ENCODE measurements at places on chromosomes 6 and 20.

GRCh38 chr6:16124198-16125180, 4.4 kb upstream of the MYLIP start:
- no peak for DNase-seq

DNA sequence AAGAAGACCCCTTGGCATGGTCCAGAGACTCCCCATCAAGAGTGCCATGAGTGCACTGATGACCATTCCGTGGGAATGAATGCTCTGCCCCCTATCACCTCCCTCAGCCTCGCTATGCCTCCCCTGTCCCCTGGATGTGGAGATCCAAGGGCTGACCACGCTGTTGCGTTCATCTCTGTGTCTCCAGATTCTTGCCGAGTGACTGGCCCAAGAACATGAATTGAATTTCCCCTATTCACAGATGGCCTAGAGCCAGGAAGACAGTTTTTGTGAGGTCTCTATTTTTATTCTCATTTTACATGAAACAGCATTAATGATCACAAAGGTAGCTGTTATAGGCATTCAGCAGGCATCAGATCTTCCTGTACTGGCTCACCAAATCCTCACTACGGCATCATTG, 33.6 kb downstream of the MAFB start:
- no peak for DNase-seq

DNA sequence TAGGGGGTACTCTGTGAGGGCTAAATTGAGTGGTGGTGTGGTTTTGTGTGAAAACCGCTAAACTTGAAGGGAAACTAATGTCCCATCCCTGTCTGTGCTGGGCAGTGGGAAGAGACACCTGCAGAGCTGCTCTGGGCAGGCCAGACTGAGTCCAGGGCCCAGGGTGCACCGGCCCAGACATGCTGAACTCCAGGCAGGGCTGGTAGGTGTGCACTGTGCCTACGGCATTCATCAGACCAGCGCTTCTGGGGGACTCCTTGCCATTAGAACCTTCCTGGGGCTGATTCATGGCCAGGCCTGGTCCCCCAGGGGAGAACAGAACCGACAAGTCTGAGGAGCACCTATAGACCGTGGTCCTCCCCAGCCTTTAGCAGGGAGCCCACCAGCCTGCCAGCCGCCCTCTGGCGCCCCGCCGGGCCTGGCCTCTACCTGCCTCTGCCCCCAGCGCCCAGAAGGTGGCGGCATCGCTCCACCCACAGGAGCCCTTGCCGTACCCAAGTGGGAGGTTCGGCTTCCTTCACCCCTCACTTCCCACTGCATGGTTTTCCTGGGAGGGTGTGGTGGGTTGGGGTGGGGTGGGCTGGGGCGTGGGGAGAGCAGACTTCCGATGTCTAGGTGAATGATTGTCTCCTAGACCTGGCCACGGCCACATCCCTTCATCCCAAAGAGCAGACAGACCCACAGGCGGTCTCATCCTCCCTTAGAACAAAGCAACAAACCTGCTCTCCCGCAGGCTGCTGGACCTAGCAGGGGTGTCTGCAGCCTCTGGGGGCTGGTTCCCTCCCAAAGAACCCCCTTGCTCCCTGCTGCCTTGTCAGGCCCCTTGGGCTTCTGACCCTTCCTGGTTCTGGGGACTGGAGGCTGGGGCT, 15.5 kb downstream of the CCDC167 start:
- peak; percentile 54 for DNase-seq

DNA sequence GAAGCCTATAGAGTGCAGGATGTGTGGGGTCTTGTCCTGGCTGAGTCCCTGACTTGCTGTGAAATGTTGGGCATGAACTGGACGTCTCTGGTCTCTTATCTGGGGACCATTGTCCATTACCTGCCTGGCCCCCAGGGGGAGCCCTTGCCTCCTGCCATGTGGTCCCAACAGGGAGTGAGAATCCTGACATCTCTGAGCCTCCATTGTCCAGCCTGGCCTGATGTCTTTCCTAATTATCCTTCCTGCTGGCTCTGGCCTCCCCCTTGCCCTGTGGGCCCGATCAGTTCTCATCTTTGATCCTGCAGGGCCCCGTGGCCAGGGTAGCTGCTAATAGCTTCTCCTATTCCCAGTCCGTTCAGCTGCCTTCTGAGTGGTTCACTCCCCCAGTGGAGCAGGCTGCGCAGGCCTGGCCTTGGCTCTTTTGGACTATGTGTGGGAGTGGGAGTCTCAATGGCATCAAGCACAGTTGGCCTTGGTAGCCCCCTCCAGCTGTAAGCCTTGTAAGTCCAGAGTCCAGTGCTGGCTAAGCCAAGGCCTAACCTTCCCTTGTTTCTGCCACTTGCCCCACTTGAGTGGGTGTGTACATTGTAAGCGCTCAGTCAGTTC, 77.9 kb upstream of the RALY start:
- DNase-seq: no peak

- DNase-seq: no peak
These were observed 3.9 kb upstream of the SULF2 start for GRCh38 chr20:47789081-47789763.

GRCh38 chr6:152981219-152981618, 1.6 kb downstream of the FBXO5 start:
- no peak for DNase-seq

DNA sequence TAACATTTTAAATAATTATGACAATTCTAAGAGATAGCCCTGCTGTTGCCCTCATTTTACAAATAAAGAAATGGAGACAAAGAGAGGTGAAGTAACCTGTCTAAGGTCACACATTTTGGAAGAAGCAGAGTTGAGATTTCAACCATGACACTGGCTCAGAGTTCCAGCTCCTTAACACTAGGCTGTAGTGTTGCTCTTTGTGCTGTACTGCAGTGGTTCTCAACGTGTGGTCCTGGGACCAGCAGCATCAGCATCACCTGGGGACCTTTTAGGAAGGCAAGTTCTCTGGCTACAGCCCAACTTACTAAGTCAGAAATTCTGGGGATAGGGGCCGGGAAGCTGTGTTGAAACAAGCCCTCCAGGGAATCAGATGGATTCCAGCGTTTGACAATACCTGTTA, 62.4 kb upstream of the FERMT1 start:
- DNase-seq: no peak

GRCh38 chr6:6883011-6883410, 224.8 kb upstream of the RREB1 start:
- DNase-seq: no peak

DNA sequence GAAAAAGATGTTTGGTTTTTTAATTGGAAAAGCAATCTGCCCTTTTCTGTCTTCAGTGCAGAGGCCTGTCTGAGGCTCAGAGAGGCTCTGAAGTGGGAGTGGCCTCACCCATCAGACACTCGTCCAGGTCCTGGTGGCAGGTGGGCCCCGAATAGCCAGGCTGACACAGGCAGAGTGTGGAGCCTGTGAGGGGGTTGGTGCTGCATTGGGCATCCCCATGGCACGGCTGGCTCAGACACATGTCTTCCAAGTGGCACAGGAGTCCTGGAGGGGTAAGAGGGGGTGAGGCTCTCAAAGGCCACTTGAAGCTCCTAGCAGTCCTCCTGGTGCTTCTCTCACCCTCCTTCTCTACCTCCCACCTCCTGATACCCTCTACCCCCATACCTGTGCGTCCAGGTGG, 3.8 kb downstream of the NOTCH4 start:
- no peak for DNase-seq

DNA sequence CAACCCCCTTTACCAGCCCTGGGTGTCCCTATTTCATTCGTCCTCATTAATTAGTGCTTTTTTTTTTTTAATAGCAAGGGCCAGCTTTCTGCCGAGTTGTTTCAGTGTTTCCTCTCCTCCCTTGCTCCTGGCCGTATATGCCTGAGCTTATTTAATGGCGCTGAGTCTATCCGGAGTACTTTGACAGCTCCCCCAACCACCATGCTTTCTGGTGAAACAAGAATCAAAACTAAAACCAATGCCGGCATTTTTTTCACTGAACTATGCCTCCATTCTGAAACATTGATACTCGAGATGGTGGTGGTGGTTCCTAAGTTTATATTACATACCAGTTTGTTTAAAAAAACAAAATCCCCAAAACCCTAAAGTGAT, 1.2 kb downstream of the DCBLD1 start:
- no peak for DNase-seq

GRCh38 chr20:38278131-38278530, 17.6 kb upstream of the KIAA1755 start:
- DNase-seq: no peak

DNA sequence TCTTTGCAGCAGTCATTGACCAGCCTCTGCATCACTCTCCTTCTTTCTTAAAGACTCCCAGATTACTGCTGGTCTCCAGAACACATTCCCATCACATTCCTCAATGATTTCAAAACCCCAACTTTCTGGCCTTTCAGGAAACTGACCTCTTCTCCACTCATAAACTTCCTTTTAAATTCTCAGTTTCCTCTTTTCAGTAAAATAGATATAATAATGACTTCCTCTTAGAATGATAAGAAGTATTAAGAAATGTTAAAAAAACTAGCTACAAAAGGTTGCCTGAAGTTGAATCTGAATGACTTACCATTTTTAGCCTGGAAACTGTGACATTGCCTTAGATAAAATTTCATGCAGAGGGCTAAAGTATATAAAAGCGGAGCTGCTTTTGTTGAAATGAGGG, 239.3 kb downstream of the OGFRL1 start:
- DNase-seq: no peak

GRCh38 chr20:46353500-46354206, 45.4 kb upstream of the CDH22 start:
- DNase-seq: no peak

DNA sequence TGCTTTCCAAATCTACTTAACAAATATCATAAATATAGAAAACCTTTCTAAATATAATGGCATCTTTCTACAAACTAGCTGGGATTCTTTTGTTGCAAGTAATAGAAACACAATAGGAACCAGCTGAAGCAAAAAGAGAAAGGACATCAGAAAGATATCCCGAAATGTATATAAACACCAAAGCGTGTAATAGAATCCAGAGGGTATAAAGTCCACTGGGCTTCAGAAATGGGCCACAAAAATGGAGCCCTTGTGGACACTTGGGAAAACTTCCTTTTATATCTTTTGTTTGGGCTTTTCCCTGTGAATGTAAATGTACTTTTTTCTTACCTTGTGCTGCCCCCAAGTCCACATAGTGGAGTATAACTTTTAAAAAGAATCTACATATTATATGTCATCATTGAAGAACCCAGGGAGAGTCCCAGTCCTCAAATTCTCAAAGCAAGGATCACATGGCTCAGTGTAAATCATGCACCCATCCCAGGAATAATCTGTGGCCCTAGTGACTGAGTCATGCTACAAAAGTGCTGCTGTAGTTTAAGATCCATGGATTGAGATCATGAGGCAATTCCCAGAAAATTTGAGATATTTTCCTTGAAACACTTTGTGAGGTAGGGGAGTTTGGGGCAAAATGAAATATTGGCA, 457.0 kb downstream of the EPM2A start:
- no peak for DNase-seq

DNA sequence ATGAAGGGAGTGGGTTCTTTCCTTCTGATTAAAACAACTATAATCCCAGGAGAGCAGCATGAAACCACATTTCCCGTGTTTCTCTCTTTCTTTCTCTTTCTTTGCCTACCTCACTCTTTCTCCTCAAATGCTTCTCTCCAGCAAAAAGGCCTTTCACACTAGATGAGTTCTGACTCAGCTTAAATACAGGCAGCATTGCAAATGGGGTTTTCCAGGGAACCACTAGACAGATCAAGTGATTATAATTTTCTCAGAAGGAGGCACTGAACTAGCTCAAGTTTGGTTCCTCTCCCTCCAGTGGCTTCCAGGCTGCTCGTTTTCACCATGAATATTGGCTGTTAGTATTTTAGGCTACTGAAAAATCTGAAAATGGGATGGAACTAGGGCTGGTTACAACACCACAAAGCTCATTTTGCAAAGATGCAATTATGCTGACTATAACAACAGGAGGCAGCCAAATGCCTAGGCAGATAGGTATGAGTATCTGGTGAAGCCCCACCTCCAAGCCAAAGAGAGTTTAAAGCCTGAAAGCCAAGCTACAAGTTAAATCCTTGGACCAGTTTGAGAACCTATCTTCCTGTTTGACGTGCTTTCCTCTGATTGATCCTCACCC, 260.0 kb downstream of the MMUT start:
- DNase-seq: no peak

GRCh38 chr6:142756215-142756630, 188.8 kb downstream of the HIVEP2 start:
- DNase-seq: no peak

DNA sequence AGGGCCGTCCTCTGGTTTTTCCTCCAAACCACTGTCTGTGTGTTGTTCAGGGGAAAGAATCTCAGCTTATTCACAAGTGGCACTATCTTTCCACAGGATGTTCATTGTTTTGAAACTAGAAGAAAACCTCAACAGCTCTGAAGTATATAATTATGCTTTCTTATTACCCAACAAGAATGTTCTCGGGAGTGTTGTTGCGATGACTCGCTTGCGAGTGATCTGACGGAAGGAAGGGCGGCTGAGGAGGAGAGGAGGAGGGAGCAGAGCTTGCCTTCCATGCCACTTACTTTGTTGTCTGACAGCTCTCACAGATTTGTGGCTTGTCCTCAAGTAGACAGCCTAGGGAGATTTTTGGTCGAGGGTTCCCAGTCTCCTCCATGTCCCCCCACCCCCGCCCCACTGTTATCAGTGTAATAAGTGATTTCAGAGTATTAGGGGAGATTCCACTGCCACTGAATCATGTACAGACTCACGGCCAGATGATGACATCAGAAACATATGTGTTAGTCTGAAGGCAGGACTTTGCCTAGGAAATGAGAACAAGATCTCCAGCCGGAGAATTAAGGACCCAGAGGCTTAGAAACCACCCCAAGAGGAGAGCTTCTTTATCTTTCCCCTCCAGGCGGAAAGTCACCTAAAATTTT, 80.7 kb upstream of the CCN6 start:
- no peak for DNase-seq

- no peak for DNase-seq
These were observed 70.3 kb downstream of the ANKEF1 start for GRCh38 chr20:10105046-10105445.

DNA sequence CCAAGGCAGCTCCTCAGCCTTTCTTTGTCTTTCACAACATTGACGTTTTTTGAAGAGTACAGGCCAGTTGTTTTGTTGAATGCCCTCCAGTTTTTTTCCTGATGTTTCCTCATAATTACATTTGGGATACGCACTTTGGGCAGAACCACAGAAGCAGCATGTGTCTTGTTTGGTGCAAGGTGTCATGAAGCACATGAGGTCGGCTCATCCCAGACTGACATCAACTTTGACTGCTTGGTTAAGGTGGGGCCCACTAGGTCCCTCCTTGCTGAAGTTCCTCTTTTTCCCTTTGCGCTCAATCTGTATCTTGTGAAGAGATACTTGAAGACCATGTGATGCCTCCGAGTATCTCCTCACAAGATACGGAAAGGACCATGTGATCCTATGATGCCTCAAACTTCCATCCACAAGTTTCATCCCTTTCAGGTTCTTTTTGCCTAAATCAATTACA, 10.5 kb downstream of the SNAI1 start:
- no peak for DNase-seq

DNA sequence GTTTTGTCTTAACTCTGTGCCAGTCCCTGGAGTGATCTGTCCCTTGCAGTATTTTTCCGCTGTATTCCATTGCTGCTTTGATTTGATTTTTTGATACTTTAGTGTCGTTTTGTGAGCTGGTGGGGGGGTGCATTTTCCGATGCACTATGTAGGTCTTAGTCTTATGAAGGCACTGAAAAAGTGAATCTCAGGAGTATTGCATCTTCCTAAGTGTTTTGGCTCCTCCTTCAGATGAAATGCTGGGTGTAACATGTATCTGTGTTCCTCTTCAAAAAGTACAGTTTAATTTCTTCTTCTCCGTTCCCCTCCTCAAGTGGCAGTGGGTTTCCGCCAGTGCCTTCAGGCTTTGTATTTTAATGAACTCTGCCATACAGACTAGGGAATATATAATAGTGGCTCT, 580.7 kb upstream of the GJE1 start:
- no peak for DNase-seq

GRCh38 chr20:63855363-63856097, 5.8 kb upstream of the ABHD16B start:
- DNase-seq: no peak
